Activated CD8-positive, alpha-beta memory T cell treated with anti-CD3 and anti-CD28 coated beads, Interleukin-2, amount 50 U/mL, for 4 hours (primary cell): ENCODE measurements at places on chromosomes 5 and 9.

- DNase-seq, result peak; percentile 60
Measured at GRCh38 chr5:55226934-55227663, at the start of gene MCIDAS. Gene MCIDAS (minus strand): TSS chr5:55227315. CDS start chr5:55227138, 177 bp downstream.

- no peak for DNase-seq
Measured at GRCh38 chr9:5897851-5898250, 7.2 kb downstream of the MLANA start.

DNA sequence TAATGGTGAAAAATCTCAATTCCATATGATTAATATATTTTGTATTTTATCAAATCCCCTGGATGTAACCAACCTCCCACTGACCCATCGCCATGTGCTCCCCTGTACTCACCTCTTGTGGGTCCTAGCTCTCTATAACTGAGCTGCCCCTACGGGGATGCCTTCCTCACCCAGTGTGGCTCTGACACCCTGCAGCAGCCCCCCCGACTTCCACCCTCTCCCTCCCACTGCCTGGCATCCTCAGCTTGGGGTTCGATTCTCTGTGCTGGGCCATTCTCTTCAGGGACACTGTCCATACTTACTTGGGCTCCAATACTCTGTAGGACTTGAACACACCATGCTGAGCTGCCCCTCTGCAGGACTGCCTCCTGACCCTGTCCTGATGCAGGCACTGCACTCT, 87.1 kb downstream of the PJA2 start:
- no peak for DNase-seq

DNA sequence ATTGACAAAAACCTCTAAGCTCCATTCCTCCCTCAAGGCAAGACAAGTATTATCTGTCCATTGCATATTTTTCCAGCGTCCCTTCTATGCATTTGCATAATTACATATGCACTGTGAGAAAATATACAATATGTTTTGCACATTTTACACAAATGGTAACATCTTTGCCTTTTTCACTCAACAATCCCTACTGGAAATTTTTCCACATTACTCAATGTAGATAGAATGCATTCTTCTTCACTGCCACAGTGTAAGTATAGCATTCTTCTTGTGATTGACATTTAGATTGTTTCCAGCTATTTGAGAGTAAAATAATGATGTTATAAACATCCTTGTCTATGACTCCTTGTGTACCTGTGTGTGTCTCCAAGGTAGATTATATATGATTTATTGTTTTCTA, 205.0 kb downstream of the SLIT3 start:
- no peak for DNase-seq

DNA sequence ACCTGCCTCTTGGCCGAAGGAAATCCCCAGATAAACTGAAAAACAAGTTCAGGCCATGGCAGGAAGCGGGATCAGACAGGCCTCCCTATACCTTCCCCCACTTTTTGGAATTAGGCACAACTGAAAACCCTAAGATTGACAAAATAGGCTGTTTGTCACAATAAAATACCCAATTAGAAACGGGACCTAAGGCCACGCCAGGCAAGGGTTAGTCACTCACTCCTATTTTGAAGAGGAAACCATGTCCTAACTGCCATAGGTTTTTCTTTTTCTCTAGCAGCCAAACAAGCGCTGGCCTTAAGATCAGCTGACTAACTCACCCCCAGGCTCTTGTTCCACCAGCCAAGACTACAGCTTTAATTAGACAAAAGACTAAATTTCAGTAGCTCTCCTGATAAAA, 11.9 kb downstream of the FBP2 start:
- DNase-seq, result no peak

DNA sequence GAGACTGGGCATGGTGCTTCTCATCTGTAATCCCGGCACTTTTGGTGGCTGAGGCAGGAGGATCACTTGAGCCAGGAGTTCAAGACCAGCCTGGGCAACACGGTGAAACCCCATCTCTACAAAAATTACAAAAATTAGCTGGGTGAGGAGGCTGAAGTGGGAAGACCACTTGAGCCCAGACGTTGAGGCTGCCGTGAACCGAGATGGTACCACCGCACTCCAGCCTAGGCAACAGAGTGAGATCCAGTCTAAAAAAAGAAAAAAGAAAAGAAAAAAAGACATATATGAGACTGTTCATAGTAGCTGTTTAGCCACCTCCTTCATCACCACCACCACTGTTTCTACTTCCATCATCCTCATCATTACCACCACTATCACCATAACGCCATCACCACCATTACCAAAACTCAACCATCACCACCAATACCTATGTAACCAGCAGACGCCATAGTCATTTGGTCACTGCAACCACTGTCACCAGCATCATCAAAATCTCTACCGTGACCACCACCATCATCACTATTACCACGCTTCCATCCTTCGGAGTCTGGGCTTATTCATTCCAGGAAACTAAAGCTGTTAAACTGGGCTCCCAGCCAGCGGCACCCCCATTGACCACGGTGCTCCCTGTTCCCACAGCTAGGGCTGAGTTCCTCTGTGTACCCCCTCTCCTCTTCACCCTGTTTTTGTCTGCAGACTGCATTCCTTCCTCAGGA, 8.4 kb upstream of the KIF12 start:
- no peak for DNase-seq

- DNase-seq, result no peak
Measured at GRCh38 chr9:16460696-16461095, 409.8 kb downstream of the BNC2 start.

GRCh38 chr5:62661126-62661525, 82.5 kb downstream of the LRRC70 start:
- DNase-seq, result no peak

GRCh38 chr9:126773004-126773607, 31.7 kb upstream of the ZBTB43 start:
- DNase-seq, result no peak

DNA sequence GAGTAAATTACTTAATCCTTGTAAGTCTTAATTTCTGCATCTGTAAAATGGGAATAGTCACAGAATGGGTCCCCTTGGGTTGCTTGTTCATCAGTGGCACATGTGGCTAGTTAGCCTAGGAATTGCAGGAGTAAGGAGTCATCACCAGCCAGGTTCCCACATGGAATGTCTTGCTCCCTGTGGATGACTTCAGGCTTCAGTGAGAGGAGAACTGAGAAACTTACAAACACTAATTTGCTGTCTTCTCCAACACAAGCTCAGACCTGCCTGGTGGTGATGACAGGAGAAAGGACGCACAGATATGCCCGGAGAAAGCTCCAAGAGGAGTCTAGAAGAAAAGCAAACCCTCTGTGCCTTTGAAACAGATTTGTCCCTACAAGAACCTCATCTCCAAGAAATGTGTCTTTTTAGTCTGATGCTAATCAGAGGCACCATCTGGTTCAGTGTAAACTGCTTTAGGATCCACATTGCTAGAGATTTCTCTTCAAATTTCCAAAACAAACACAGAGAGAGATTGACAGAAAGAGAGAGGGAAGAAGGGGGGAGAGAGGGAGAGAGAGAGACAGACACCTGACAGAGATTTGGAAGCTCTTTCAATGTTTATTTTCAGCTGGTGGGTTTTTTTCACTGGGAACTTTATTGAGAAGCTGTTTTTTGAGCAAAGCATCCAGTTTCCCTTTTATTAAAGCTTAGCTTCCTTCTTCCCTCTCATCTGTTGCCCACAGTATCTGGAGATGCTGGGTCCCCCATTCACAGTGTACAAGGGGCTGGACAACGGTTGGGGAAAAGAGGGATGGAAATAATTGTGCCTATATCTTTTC, 128.3 kb downstream of the DOCK2 start:
- DNase-seq, result no peak

- no peak for DNase-seq
Measured at GRCh38 chr5:74482990-74483389, 157.5 kb downstream of the ENC1 start.

DNA sequence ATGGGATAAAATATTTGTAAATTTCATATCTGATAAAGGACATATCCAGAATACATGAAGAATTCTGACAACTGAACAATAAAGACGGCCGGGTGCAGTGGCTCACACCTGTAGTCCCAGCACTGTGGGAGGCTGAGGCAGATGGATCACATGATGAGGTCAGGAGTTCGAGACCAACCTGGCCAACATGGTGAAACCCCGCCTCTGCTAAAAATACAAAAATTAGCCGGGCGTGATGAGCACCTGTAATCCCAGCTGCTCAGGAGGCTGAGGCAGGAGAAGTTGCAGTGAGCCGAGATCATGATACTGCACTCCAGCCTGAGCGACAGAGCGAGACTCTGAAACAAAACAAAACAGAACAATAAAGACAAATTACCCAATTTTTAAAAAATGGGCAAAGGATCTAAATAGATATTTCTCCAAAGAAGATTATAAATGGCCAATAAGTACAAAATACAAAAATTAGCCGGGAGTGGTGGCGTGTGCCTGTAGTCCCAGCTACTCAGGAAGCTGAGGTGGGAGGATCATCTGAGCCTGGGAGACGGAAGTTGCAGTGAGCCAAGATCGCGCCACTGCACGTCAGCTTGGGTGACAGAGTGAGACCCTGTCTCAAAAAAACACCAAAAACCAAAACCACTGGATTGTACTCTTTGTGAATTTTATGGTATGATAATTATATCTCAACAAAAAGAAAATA, 9.6 kb upstream of the NSD1 start:
- DNase-seq, result no peak

DNA sequence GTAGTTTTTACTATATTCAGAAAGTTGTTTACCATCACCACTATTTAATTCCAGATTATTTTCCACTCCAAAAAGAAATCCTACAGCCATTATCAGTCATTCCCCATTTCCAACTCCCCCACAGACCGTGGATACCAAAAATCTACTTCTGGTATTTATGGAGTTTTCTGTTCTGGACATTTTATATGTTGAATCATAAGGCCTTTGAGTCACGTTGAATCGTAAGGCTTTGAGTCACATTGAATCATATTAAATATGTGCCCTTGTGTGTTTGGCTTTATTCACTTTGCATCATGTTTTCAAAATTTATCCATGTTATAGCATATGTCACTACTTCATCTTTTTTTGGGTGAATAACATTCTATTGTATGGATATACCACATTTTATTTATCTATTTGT, 454.1 kb upstream of the NUDT12 start:
- no peak for DNase-seq

DNA sequence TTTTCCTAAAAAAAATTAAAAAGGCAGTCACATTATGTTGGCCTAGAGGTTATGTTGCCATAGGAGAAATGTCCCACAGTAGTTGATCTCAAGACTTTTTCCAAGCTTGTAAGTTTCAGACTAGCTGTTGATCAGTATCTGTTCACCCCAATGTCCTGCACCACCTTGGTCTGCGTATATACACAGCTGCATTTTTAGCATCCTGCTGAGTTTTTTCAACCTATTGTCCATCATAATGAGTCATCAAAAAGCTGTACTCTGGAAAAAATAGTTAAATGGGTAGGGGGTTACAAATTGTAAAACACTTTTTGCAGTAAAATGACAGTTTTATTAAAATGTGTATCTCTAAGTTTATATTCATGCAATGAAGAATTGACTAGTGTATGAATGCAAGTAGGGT, 53.2 kb upstream of the TMEM171 start:
- no peak for DNase-seq

DNA sequence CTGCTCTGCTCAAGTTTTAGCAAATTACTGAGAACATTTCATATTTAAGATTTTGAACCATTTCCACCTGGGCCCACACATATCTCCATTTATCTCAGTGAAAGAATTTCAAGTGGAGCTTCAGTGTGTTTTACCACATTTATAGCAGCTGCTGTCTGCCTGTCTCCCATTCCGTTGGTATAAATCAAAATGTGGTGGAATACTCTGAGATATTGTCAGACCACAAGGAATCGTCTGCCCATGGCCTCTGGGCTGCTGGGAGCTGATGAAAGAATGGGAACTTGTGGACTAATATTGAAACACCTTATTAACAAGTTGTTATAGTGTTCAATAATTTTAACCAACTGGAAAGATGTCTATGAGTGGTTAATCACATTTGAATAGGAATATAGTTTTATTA, 33.3 kb downstream of the MAST4 start:
- no peak for DNase-seq

- DNase-seq, result no peak
Measured at GRCh38 chr5:176906126-176906525, 7.0 kb upstream of the HK3 start.

- DNase-seq, result no peak
Measured at GRCh38 chr5:146866263-146866662, 12.3 kb downstream of the PPP2R2B start.

DNA sequence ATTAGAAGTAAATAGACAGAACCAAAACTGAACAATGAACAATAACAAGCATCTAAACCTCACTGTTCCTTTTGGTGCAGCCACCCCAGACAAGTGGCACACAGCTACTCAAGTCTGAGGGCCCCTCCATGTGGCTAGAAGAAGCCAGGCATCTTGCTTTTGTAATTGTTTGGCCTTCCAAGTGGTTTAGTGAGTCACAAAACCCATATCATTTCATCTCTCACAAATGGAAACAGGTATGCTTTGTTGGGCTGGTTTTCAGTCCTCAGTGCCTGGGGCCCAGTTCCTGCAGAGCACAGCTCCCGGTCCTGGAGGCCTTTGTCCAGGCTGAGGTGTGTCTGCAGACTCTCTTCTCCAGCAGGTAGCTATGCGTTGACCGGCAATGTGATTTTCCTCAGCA, 16.7 kb downstream of the PRLR start:
- DNase-seq, result no peak

DNA sequence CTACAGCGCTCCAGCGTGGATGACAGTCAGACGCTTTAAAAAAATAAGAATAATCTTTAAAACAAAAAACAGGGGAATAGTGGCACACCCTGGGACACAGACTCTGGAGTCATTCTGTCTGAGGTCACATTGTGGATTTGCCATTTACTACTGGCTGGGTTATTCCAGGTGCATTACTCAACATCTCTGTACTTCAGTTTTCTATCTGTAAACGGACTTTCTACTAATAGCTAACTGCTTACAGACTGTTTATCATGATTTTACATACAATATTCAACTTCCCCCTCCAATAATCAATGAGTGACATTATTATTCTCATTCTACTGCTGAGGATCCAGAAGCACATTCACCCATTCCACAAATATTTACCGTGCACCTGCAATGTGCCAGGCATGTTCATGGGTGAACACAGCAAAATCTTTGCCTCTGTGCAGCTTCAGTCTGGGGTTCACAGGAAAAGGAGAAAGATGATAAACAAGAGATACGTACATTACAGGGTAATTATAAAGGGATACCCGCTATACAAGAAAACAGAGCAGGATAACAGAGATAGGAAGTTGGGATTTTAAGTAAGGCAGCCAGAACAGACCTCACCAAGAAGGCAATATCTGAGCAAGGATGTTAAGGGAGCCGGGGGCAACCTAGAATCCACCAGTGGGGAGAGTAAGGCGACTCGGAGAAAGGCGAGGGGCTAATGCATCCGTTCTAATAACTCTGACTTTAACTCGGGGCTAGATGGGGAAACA, 984 bp upstream of the RAD23B start:
- no peak for DNase-seq

- DNase-seq, result no peak
Measured at GRCh38 chr9:133876144-133876543, 116.0 kb downstream of the VAV2 start.

- no peak for DNase-seq
Measured at GRCh38 chr5:34738381-34738780, 82.3 kb downstream of the RAI14 start.
